ENCODE measurements at places on chromosomes 11 and 22.

GRCh38 chr11:123193742-123194141, 1.3 kb downstream of the CLMP start:
- DNase-seq = no peak

DNA sequence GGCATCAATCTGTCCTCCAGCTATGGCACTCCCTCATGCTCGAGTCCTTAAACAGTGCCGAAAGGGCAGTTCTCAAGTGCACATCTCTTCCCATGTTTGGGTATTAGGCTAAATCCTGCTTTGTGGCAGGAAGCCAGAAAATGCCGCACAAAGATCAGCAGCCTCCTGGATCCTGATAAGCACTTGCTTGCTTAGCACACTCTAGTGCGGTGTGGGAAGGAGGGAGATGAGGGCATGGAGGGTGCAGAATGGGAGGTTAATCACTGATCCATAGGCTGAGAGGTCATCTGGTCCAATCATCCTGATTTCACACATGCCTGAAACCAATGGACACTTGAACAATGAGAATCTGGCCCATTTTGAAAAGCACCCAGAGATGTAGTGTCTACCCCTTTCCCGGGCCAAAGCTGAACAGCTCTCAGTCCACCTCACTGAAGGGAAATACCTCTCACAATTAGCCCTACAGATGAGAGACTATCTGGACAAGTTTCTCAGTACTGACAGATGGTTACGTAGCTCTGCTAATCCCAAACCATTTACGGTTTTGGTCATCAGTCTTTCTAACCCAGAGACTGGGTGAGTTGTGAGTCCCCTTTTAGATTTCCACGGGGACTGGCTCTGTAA, 29.8 kb upstream of the CHRM4 start:
- no peak for DNase-seq

- no peak for DNase-seq
Observed at GRCh38 chr22:49880281-49880680, 26.6 kb downstream of the ZBED4 start.

- DNase-seq = no peak
Observed at GRCh38 chr22:48757985-48758561, 1069.6 kb downstream of the BRD1 start.

- DNase-seq = no peak
Observed at GRCh38 chr11:17403980-17404759, 15.7 kb upstream of the KCNJ11 start.

- DNase-seq = no peak
Observed at GRCh38 chr11:65357856-65358356, 3.4 kb downstream of the TIGD3 start.

DNA sequence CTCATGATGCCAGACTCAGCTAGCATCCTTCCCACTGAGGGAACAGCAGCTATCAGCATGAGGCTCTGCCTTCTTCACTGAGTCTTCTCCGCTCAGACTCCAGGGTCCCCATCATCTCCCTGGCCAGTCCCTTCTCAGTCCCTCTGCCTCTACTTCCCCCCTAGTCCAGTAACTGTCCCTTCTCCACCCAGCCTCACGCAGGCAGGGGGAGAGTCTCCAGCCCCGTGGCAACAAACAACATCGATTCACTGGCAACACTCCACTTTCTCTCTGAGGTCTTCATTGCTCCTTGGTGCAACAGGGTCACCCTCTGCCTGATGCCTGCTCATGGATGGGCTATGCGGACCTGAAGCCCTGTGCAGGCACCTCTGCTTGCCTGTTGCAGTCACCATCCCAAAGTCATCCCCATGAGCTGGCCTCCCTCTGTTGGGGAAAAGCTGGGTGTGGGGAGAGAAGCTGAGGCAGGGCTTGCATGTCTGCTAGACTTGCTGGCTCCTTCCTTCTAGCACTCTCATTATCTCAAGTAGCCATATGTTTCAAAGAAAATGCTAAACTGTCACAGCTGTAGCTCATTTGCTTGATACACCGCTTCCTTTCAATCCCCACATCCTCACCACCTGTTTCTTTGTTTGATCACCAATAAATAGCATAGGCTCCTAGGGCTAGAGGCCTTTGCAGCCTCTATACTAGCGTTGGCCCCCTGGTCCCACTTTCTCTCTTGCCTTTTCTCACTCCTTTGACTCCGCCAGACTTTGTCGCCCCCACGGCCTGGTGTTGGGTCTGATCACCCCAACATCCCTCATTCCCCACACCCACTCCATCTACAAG, 4.3 kb upstream of the BCR start:
- DNase-seq = no peak

GRCh38 chr11:10488121-10488933, 33.3 kb downstream of the AMPD3 start:
- DNase-seq = no peak

DNA sequence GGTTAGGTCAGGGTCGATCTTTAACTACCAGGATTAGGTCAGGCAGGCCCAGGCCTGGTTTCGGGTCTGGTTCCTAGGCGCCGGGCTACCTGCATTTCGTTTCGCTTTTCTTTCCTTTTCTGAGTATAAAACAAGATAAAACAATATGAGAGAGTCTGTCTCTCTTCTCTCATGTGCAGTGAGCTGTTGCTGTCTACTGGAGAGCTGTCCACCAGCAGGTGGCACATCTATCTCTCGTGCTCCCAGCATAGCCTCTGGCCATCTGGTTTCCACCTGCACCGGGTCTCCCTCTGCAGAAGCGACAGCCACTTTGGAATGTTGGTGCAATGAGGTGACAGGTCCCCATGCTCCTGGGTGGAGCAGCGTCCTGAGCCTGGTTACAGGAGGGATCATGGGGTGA, 27.6 kb downstream of the RIBC2 start:
- no peak for DNase-seq

GRCh38 chr22:37641561-37641949, 2.1 kb downstream of the SH3BP1 start:
- no peak for DNase-seq

GRCh38 chr11:22479971-22480720, 142.0 kb downstream of the SLC17A6 start:
- DNase-seq = no peak

GRCh38 chr11:110286298-110287040, 9.9 kb downstream of the RDX start:
- DNase-seq = no peak

DNA sequence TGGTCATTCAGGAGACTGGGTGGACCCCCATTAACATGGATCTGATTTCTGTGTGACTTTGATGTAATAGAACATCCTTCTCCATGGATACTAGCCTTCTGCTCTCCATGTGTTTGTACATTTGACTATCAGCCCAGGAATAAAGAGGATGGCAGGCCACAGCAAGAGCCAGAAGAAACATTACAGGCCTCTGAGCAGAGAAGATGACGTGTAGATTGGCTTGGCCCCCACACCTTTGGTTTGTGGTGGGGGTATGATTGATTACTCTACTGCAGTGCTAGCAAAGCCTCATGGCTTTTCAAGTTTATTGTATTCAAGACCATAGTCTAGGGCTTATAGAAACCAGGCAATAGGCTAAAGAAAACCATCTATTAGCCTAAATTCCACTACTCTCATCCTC, 77.0 kb downstream of the GRAMD1B start:
- DNase-seq = no peak

GRCh38 chr11:12005476-12005875, 3.0 kb downstream of the DKK3 start:
- DNase-seq = no peak

DNA sequence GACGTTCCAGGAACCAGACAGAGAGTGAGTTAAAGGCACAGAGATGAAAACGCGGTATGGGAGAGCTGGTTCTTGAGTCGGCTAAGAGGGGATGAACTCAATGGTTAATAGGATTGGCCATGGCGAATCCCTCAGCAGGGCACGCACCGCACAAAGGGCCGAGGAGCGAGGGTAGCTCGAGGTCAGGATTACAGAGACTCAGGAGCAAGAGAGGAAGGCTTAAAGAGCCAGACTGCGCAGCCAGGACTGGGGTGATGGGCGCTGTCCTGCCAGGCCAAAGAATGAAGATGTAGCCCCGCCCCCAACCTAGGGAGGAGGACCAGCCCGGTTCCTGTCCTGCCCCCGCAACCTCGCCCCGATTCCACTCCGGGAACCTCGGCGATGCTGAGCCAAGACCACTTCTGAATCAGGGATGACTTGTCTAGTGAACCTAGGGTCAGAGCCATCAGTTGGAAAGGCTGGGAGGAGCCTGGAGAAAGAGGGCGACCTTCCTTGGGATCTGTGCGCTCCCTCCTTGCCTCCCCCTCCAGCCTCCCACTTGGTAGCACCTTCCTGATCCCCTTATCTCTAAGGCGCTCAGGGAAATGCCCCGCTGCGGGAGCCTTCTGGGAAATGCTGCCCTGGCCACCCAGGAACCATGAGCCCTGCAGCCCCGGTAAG, at the start of gene PLEKHB1:
Gene PLEKHB1 (plus strand): TSS at position 610 of the 660 bp plus-strand sequence. CDS start 28 bp downstream, at position 638.
- no peak for DNase-seq

DNA sequence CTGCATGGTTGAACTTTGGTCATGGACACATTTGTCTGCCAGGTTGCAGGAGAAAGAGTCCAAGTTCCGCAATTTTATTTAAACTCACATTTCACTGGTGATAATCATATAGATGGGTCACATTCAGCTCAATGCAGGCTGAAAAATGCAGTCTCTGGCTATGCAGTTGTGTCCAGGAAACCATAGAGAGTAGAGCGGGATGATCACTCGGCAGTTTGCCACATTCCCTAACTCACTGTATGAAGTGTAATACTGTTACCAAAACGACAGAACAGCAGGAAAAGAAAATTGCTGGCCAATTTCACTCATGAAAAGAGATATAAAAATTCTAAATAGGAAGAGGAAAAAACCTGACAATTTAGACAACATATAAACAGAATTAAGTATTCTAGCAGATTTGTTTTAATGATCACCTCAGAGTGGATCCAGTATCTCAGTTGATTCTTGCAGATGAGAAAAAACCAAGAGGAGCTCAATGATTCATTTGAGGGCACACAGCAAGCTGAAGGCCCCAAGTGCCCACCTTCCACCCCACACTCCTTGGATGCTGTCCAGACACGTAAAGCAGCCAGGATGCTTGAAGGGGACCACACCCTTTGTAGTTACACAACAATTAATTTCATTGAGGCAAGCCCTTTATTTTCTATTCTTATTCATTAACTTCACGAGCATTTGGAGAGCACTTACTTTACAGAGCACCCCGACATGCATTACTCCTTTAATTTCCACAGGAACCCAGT, 422.3 kb downstream of the SOX6 start:
- DNase-seq = no peak

Measured in activated T-helper 1 cell treated with anti-CD3 and anti-CD28 coated beads, Interleukin-2, amount 50 U/mL, for 16 hours (primary cell).